Neuronal stem cell (in vitro differentiated cells): ENCODE measurements at places on chromosomes 3 and 15.

DNA sequence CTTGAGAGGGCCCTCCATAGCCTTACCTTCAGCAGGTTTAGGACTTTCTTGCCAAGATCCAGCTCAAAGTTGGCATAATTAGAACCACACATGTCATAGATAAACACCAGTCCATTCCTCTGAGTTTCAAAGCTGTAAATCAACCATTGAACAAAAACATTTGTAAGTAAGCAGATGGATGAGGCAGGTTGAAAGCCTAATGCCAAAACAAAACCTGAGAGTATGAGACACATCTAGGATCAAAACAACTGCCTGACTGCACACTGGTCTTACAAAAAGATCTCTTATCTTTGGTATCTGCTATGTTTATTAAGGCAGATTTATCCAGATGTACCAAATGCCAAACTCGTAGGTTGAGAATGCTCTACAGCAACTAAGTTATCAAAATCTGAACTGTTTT, 61.9 kb downstream of the PTPN9 start:
- no peak overlapping the region for H3K4me3 ChIP-seq
- H3K27ac ChIP-seq = no peak overlapping the region
- DNase-seq = no peak
- no peaks in the 10 kb centered on the region for H3K27me3 ChIP-seq

DNA sequence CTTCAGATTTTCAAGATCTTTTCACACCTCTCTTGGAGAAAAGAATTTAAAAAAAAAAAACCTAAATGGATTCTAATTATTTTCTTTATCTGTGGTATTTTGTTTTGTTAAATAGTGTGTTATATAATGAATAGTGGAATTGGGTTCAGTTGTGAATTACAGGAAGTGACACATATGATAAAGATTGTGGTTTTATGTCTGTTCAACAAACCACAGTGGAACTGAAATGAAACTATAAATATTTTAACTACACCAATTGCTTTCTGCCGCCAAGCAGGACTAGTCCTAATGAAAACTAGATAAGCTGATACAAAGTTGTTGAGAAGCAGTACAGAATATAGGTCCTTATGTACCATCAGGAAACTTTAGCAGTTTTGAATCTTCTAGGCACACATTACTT, 121.6 kb downstream of the UBE2E2 start:
- H3K27ac ChIP-seq = no peak overlapping the region
- no peaks in the 10 kb centered on the region for H3K4me1 ChIP-seq
- no peak overlapping the region for H3K4me3 ChIP-seq
- H3K27me3 ChIP-seq = no peaks in the 10 kb centered on the region
- no peak for DNase-seq

DNA sequence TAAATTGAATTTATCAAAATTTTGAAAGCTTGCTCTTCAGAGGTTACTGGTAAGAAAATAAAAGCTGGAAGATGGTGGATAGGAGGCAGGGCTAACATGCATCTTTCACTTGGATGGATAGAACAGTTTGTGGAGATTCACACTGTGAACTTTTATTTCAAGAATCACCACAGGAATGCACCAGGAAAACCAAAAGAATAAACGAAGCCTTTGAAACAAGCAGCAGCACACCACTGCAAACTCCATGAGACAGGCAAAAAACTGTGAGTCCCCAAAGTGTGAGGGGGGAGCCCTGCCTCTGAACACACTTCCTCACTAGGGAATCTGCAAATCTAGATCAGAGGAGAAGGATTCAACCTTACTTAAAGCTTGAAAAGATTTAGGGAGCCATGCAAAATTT, 122.2 kb downstream of the RTP4 start:
- H3K4me3 ChIP-seq = no peak overlapping the region
- no peak for DNase-seq
- no peaks in the 10 kb centered on the region for H3K36me3 ChIP-seq
- no peaks in the 10 kb centered on the region for H3K4me1 ChIP-seq

DNA sequence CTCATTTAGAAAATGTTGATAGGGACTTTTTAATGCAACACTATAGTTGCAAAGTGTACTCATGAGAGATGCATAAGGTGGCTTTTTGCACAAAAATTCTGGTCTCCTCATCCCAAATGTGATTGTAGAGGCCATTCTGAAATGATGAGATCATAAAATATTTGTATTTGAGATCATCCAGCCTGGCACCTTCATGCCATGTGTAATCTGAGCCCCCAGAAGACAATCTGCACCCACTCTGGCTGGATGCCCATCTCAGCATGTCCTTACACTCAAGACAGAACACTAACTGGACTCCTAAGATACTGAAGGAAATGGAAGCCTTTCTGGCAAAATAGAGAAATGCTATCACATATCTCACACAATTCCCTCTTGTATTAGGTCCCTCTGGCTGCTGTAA, 49.2 kb downstream of the SLC7A14 start:
- no peaks in the 10 kb centered on the region for H3K27me3 ChIP-seq
- no peaks in the 10 kb centered on the region for H3K4me1 ChIP-seq
- no peak for DNase-seq
- H3K4me3 ChIP-seq = no peak overlapping the region
- no peaks in the 10 kb centered on the region for H3K36me3 ChIP-seq

DNA sequence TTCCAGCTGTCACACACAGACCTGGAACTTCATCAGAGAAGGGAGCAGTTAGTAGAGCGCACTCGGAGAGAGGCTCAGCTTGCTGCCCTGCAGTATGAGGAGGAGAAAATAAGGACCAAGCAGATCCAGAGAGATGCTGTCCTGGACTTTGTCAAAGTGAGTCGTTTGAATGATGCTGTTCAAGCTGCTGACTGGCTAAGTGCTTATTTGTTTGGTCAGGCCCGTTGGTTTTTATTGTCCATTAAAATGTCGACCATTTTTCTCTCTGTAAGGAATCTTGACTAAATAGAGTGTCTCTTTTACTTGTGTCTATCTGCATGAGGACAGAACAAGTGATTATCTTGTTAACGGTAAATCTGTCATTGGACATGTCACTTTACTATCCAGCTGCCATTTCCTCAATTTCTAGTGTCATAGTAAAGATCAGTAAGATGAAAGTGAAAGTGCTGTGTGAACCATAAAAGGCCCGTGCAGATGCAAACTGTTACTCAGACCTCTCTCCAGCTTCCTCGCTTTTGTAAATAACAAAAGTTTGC, 56.9 kb downstream of the LRCH3 start:
- H3K4me1 ChIP-seq = no peaks in the 10 kb centered on the region
- H3K36me3 ChIP-seq = peaks cover 20% of the 10 kb centered on the region
- no peak overlapping the region for H3K27ac ChIP-seq
- no peak overlapping the region for H3K4me3 ChIP-seq
- no peaks in the 10 kb centered on the region for H3K27me3 ChIP-seq
- DNase-seq = no peak

GRCh38 chr3:62255758-62256157, 117.6 kb downstream of the FEZF2 start:
- DNase-seq = no peak
- H3K4me3 ChIP-seq = no peak overlapping the region
- H3K27ac ChIP-seq = no peak overlapping the region
- H3K36me3 ChIP-seq = no peaks in the 10 kb centered on the region
- peaks cover 3% of the 10 kb centered on the region for H3K4me1 ChIP-seq
